ENCODE measurements at places on chromosomes 11 and 22.

DNA sequence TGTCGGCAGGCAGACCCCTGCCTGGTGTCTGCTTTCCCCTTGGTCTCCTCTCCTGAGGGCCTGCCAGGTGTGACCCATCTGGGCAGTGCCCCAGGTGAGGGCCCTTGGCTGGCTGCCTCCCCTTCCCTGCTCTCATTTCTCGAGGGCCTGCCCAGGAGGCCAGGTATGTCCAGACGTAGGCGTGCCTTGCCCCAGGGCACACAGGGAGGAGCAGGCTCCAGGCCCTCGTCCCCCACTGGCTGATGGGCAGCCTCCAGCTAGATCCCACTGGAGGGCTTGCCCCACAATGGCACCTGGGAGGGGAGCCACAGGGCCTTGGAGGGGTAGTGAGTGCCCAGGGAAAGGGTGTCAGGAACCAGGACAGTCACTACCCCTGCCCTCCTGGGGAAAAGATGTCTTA lies 95.9 kb downstream of the CACNA1I start:
- no peak for DNase-seq

DNA sequence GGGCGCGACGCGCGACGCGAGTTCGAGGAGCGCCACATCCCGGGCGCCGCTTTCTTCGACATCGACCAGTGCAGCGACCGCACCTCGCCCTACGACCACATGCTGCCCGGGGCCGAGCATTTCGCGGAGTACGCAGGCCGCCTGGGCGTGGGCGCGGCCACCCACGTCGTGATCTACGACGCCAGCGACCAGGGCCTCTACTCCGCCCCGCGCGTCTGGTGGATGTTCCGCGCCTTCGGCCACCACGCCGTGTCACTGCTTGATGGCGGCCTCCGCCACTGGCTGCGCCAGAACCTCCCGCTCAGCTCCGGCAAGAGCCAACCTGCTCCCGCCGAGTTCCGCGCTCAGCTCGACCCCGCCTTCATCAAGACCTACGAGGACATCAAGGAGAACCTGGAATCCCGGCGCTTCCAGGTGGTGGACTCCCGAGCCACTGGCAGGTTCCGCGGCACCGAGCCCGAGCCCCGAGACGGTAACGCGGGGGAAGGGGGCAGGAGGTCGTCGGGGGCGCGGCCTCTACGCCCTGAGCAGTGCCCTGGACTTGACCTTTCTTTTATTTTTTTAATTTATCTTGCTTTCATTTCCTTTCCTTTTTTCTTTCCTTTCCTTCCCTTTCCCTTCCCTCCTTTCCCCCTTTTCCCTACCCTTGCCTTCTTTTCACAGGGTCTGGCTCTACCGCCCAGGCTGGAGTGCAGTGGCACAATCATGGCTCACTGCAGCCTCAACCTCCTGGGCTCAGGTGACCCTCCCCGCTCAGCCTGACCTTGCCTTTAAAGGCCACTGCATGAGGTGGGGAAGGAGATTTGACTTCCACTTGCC lies 5.0 kb downstream of the MPST start:
- no peak for DNase-seq

GRCh38 chr11:82959987-82960778 lies 58.6 kb downstream of the DDIAS start:
- DNase-seq: no peak

DNA sequence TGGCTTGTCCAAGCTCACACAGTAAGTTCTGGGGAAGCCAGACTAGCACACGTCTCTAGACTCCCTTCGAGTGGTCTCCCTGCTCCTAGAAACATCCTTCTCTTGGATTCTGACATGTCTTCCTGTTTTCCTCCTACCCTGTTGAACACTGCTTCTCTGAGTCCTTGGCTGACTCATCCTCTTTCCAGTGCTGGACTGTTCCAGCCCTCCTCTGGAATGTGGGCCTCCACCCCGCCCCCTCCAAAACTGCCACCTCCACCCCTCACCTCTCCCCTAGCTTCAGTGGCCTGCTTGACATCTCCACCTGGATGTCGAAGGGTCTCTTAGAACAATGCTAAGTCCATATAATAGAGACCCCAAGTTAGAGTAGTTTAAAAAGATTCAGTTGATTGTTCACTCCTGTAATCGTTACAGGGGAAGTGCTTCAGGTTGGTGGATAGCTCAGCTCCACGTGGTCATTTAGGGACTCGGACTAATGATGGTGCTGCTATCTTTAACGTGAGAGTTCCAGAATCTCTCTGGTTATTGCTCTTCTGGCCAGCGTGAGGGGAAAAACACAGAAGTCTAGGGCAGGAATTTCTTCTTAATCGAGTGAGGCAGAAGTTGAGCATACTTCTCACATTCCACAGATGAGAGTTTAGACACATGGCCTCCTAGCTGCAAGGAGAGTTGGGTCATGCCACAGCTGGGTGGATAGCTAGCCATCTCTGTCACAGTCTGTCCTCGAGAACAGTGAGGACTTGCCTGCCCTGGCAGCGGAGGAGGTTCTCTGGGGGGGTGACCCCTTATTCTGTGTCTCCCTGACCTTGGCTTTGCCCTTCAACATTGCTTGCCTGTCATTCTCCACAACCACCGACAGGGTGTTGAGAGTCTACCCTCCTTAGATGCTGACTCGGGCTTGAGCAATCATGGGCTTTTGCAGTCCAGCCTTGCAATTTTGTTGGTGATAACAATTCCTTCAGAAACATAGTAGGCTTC lies 4.7 kb upstream of the C11orf96 start:
- DNase-seq: no peak

- DNase-seq: no peak
These were observed 27.0 kb downstream of the SGSM3 start for GRCh38 chr22:40397396-40397795.

DNA sequence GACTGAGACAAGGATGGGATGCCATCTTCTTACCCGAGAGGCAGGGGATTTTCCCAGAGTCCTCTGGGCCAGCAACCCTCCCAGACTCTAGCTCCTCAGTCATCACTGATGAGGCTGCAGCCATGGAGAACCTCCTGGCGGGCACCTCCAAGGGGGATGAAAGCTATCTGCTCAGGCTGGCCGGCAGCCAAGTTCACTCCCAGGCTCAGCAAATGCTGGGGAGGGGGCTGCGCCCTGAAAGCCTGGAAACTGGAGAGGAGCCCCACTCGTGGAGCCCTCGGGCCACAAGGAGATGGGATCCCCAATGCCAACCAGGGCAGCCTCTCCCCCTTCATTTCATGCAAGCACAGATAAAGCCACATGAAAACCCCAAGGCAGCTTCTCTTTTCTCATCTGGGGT lies 75.0 kb downstream of the CACNA1I start:
- DNase-seq: no peak

DNA sequence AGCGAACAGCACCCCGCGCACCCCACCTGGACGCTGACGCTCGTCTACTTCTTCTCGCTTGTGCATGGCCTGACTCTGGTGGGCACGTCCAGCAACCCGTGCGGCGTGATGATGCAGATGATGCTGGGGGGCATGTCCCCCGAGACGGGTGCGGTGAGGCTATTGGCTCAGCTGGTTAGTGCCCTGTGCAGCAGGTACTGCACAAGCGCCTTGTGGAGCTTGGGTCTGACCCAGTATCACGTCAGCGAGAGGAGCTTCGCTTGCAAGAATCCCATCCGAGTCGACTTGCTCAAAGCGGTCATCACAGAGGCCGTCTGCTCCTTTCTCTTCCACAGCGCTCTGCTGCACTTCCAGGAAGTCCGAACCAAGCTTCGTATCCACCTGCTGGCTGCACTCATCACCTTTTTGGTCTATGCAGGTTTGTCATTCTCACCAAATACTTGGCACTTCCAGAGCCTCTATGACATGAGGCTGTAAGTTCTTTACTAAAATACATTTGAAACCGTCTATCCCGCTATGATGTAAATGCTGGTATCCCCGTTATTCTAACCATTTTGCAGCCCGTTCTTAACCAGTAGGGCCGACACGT lies 535 bp downstream of the AQP11 start:
- DNase-seq: no peak

- no peak for DNase-seq
These were observed 26.3 kb upstream of the MN1 start for GRCh38 chr22:27827604-27828587.

DNA sequence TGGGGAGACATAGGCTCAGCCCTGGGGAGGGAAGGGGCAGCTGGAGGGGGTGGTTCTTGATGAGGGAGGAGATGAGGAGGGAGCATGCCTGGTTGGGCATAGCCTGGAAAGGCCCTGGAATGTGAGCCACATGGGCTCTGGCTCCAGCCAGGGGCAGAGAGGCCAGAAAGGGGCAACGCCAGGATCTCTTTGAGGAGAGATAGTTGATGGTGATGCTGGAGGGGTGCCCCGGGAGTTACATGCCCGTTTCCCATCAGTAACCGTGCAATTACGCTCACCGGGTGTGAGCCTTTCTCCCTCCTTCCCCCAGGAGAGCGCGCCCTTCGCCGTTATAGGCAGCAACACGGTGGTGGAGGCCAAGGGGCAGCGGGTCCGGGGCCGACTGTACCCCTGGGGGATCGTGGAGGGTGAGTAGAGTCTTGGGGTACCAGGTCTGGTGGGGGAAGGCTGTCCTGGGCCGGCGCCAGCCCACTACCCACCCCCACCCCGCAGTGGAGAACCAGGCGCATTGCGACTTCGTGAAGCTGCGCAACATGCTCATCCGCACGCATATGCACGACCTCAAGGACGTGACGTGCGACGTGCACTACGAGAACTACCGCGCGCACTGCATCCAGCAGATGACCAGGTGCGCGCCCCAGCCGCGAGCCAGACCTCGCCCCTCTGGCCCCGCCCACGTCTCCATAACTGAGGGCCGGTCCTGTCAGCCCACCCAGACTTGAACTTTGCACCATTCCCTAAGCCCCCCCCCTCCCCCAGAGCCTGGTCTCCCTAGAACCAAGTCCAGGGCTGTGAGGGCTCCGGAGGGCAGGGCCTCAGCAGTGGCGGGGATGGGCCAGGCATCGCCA lies 1.8 kb upstream of the GP1BB start:
- DNase-seq: no peak

DNA sequence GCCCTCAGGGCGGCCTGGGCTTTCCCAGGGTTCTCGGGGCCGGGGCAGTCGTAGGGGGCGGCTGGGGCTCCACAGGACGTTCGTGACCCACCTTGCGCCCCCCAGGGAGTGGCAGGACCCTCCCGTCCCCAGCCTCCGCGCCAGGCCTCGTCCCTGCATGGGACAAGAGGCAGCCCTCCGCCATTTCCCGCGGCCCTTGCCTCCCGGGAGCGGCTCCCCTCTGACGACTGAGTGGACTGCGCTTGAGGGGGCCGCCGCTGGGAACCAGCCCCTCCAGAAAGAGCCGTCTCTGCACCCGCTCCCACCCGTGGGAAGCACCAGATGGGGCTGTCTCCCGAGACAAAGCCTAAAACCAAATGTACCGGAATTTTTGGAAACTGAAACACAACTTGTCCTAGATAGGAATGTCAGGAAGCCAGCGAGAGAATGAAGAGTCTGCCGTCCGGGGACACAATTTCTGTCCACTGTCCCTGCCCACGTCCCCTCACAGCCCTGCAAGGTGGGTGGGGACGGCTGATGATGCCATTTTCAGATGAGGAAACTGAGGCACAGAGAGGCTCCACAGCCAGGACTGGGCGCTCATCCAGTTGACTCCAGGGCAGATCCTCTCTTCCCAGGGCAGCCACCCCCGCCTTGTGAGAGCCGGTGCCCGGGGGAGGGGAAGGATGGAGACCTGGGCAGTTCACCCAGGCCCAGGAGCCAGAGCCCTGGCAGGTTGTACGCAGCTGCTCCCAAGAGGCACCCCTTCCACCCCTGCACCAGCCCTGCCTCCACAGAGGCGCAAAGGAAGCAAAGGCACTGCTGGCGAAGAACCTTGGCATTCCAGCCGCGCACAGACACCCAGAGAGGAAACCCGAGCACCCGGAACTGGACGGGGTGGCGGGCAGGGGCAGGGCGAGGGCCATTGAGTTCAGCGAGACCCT lies 18.1 kb upstream of the PICK1 start:
- no peak for DNase-seq

DNA sequence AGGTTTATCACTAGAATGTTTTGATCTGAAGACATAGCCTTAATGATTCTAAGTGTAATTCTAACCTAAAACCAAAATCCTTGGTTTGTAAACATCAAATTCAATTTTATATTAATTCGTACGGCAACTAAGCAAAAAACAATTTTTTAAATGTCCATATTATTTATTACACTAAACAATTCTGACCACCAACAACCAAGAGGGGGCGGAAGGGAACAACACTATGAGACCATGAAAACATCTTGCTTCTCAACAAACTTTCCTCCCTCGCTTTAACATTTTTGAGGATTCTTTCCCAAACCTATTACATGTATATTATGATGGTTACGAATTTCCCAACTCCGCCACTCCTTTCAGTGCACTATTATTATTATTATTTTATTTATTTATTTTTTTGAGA lies 6.5 kb upstream of the UCP2 start:
- DNase-seq: no peak

DNA sequence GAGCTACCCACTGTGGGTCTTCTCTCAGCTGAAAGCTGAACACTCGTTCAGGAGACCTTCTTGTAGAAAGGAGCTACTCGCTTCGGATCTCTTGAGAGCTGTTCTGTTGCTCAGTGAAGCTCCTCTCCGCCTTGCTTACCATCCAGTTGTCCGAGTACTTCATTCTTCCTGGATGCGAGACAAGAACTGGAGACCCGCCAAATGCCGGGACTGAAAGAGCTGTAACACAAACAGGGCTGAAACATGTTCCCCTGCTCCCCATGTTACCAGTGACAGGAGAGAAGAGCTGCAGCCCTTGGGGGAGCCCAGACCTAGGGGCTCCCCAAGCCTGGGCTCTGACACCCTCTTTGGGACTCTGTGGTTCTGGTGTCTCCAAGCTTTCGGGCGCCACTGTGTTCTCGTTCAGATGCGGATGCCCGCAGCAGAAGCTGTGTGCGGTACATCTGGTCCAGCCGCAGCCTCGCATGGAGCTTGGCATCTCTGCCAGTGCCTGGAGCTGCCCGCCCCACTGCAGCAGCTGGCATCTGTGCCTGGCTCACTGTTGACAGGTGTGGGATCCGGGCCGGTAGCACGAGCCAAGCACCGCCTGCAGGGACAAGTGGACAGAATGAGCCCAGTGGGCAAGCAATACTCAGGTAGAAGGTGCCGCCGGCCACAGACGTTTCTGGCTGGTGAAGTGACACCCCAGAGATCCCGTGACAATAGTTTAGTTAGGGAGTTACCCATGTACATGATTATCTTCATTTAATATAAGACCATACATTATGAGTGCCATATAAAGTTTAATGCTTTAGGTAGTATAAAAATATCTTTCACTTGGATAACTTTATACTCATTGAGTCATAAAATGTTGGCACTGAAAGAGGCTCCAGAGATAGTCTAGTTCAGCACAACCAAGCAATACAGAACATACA lies 49.1 kb downstream of the EMSY start:
- no peak for DNase-seq

DNA sequence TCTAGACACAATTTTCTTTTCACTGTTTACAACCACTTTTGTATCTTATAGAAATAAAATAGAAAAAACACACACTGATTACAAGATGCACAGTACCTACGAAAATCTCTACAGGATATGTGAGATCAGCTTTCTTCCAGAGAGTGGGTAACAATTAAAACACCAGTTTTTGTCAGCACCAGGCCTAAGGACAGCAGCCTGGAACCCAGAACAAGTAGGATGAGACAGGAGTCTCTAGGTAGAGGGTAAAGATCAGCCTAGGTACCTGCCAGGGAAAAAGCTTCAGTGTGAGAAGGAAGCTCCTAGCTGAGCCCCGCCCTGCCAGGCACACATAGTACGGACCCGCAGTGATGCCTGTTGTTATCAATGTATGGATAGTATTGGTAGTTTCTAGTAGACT lies 61.9 kb downstream of the KIRREL3 start:
- no peak for DNase-seq

GRCh38 chr22:39852799-39853198 lies 40.8 kb downstream of the ENTHD1 start:
- no peak for DNase-seq
